ENCODE measurements at places on chromosomes 1 and 21. TPM values are rescaled to one million over a fixed set of nuclear protein-coding genes. Genes with fewer than 3 reads are reported as not detected.
A peak's percentile ranks its signal among the peaks of the same experiment; 100 is the strongest.

Gene IRF2BP2
- total RNA-seq: 57.2 TPM

- no peaks in the 10 kb centered on the region for H3K4me1 ChIP-seq
- DNase-seq: no peak
- no peak overlapping the region for H3K4me3 ChIP-seq
These were observed 72.9 kb upstream of the SPAG17 start for GRCh38 chr1:118257946-118258345.

GRCh38 chr1:19240673-19241538 lies 10.4 kb downstream of the EMC1 start:
- no peak overlapping the region for H3K4me3 ChIP-seq
- H3K27me3 ChIP-seq: no peaks in the 10 kb centered on the region
- H3K36me3 ChIP-seq: peaks cover 76% of the 10 kb centered on the region
- H3K27ac ChIP-seq: peak overlapping the region; percentile 73

DNA sequence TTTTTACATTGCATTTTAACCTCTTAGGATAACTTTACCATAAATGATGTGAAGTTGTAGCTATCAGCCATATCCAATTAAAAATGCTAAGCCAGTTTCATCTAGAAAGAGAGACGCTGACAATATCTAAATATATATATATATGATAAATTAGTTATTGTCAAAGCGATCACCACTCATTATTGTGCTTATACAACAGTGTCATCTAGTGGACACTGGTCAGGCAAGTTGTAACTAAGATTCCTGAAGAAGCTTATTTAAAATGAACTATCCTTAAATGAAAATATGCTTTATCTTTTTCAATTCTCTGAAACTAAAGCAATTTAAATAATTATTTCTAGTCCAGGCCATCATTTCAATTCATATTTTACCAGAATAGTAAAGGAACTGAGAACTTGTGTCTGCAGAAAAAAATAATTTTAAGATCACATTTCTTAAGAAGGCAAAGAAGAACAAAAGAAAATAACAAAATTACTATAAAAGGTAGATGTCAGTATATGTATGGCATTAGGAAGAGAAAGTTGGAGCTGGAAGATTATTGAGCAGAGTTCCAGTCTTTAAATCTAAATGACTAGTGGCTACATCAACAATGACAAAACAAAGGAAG lies 193.3 kb upstream of the SNX7 start:
- H3K36me3 ChIP-seq: no peaks in the 10 kb centered on the region
- no peak overlapping the region for H3K4me3 ChIP-seq
- H3K27me3 ChIP-seq: no peaks in the 10 kb centered on the region
- no peak overlapping the region for H3K27ac ChIP-seq
- DNase-seq: no peak
- no peaks in the 10 kb centered on the region for H3K4me1 ChIP-seq

- no peaks in the 10 kb centered on the region for H3K36me3 ChIP-seq
- no peaks in the 10 kb centered on the region for H3K27me3 ChIP-seq
- H3K4me3 ChIP-seq: no peak overlapping the region
- DNase-seq: no peak
These were observed 561.9 kb upstream of the ADGRL4 start for GRCh38 chr1:79568411-79568810.

DNA sequence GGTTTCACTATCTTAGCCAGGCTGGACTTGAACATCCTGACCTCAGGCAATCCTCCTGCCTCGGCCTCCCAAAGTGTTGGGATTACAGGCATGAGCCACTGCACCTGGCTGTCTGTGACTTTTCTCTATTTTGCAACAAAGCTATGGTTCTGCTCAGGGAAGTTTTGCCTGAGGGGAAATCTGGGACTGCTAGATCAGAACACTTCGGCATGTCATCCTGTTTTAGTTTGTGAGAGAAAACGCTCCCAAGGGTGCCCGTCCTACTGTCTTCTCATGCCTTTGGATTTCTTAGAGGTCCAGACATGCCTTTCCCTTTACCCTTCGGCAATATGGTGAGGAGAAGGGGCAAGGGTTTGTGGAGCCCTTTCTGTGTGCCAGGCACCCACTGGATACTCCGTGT lies 5.6 kb upstream of the CORT start:
- no peak for DNase-seq
- no peaks in the 10 kb centered on the region for H3K4me1 ChIP-seq
